ENCODE measurements at places on chromosomes 1 and 21.
A peak's percentile ranks its signal among the peaks of the same experiment; 100 is the strongest.

GRCh38 chr1:207089627-207090355 lies 1.1 kb downstream of the C4BPB start:
- DNase-seq: no peak

DNA sequence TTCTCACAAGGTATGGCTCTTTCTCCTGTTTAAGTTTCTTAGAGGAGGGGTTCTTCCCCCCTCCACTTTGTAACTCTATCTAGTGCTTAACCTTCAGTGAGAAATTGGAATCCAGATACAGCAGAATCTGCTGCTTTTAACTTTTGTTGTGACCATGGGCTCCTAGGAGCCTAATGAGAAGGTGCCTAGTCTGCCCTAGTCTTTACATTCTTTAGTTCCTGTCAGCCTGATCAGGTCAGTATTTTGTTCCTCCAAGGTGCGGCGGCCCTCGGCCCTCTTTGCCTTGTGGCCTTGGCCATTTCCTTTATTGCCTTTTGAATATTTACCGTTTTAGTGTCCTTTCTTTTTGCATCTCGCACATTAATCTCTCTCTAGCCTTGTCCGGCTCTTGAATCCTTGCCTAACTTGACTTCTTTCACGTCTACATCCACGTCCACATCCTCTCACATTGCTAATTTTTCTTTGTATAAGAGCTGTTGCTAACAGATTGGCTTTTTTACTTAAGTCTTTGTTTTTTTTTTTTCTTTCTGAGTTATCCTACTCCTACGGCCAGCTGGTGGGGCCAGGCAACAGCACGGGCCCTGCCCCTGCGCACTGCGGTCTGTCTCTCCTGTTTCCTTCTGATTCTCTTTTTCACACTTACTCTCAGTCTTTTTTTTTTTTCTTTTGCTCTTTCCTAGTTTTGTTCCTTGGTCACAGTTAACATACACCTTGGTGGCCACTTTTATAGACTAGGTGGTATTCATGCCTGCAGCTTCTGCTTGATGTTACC lies 49.0 kb downstream of the SFPQ start:
- no peak for DNase-seq

DNA sequence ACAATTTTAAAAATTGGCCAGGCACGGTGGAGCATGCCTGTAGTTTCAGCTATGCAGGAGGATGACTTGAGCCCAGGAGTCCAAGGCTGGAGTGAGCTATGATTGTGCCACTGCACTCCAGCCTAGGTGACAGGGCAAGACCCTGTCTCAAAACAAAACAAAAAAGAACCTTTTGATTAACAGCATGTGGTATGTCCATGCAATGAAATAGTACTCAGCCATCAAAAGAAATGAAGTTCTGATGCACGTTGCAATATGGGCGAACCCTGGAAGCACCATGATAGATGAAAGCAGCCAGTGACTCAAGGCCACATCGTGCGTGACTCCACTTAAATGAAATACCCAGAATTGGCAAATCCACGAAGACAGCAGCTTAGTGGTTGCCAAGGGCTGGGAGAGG lies 47.5 kb downstream of the FBXO2 start:
- DNase-seq: no peak

DNA sequence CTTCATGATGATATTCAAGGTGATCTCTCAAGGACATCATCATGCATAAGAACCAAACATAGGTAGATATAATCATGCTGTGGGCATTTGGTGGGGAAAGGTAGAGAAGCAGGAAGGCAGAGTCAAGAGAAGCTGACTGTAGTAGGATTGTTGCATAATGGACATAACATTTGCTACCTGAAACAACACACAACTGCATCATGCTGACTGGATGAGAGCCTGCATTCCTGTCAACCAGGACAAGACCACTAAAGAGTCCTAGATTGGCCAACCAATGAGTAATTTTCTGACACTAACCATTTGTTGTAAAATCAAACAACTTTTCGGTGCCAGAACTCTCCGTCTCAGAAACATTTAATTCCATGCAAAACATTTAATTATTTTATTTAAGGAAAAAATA lies 377.2 kb downstream of the PLPP3 start:
- no peak for DNase-seq

DNA sequence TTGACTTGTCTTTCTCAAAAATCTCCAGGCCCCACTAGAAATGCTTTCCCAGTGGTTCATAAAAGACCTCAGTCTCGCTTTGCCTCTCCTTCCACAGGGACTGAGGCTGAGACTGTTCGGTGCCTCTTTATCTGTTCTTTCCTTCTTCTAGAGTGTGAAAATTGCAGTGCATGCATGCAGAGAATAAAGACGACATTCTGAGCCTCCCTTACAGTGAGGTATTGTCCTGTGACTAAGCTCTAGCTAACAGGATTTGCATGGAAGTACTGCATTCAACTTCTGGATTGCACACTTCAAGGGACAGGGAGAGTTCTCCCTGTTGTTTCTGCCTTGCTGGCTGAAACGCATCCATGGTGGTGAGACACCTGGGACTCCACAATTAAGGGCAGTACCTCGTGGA lies 69.1 kb downstream of the COLGALT2 start:
- no peak for DNase-seq

DNA sequence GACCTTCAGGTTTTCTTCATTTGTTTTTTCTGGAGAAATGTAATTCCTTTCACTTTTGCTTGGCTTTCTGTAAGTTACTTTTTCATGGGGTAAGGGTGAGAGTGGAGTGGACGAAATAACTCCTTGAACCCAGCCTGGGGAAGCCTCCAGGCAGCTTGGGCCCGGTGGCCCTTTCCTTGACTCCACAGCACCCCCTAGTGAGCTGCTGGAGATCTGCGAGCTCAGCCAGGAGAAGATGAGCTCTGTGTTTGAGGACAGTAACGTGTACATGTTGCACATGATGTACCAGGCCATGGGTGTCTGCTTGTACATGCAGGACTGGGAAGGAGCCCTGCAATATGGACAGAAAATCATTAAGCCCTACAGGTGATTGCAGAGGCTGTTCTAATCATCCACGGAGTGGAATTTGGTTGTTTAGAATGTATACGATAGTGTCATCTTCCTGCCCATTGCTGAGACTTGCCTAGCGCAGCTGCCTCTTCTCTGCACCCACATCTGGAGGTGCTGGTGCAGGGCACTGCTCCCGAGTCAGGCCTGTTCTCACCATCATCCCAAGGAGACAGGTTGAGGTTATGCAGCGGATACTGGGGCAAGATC lies 51.0 kb downstream of the SMYD2 start:
- DNase-seq: peak; percentile 41

GRCh38 chr1:18681423-18681835 lies 50.8 kb downstream of the PAX7 start:
- DNase-seq: peak; percentile 56

DNA sequence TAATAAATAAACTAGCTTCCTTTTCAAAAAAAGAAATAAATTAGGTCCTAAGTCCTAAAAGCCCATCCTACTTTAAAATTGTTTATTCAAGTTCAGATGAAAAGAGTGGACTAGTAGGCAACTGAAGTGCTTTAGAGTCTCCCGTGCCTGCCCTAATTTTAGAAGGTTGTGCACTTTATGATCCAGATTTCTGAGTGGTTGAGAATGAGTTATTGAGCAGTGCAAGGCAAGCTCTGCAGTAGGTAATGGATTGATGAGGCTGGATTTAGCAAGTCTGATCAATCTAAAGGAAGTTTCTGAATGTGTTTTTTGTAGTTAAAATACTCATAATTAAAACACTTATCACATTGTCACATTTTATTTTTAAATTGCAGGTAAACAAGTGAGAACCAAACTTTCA lies 13.0 kb downstream of the GGPS1 start:
- no peak for DNase-seq

- DNase-seq: peak; percentile 5
Observed at GRCh38 chr1:14605945-14606344, 7.5 kb downstream of the KAZN start.

- no peak for DNase-seq
Observed at GRCh38 chr1:59063501-59063900, 233.4 kb upstream of the FGGY start.

DNA sequence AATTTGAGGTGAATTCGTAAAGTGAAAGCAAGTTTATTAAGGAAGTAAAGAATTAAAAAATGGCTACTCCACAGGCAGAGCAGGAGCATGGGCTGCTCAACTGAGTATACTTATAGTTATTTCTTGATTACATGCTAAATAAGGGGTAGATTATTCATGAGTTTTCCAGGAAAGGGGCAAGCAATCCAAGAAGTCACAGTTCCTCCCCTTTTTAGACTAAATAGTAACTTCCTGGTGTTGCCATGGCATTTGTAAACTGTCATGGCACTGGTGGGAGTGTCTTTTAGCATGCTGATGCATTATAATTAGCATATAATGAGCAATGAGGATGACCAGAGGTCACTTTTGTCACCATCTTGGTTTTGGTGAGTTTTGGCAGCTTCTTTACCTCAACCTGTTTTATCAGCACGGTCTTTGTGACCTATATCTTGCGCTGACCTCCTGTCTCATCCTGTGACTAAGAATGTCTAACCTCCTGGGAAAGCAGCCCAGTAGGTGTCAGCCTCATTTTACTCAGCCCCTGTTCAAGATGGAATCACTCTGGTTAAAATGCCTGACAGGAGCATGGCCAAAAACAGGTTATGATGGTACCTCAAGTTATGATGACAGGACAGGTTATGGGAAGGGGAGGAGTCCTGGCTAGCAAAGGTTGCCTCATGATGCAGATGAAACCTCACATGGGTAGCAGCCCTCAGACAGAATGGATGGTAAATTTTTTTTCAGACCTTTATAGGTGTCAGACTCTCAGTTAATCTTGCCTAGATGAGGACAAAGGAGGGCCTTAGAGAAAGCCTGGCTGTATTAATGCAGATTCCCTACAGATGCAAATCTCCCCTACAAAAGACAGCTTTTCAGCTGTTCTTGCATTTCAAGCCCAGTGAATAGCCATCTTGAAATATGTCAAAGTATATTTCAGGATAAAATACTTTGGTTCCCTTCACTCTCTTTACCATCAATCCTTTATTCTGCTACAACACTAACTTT lies 49.7 kb downstream of the SIPA1L2 start:
- peak; percentile 26 for DNase-seq

DNA sequence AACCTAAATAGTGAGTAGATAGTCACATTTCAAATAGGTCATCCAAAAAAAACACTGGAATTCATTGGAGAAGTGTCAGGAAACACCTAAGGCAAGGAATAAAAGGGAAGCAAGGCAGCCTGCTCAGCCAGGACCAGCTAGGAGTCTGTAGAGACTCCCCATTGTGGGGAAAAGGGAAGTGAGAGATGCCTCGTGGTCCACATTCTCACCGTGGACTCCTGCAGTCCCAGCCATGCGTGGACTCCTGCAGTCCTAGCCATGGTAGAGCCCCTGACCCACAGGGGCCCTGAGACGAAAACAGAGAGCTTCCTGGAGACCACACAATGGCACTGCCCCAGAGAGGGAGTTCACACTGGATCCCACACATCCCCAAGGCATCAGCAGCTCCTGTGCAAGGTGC lies 97.5 kb downstream of the LRIG2 start:
- no peak for DNase-seq

GRCh38 chr1:106458866-106459265 lies 597.6 kb upstream of the PRMT6 start:
- DNase-seq: no peak

DNA sequence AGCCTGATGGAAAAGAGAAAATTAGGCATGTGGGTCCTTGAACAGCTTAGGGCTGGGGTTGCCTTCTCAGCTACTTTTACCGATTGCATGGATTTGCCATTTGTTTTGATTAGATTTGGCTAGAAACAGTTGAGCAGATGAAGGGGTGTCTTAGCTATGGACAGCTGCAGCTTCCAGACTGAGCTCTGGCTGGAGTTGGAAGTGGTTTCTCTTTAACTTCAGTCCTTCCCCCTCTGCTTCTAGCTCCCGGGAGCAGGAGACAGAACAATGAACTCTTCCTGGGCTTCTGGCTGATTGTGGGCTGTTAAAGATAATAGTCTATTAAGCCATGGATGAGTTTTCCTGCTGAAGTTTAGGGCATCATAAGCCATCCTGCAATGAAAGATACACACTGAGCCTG lies 50.7 kb downstream of the UBE2T start:
- DNase-seq: no peak

- DNase-seq: peak; percentile 79
Observed at GRCh38 chr21:36260030-36260787, 59.8 kb upstream of the MORC3 start.

Data from RKO (cell line).